ENCODE measurements at places on chromosomes 2 and 18.

DNA sequence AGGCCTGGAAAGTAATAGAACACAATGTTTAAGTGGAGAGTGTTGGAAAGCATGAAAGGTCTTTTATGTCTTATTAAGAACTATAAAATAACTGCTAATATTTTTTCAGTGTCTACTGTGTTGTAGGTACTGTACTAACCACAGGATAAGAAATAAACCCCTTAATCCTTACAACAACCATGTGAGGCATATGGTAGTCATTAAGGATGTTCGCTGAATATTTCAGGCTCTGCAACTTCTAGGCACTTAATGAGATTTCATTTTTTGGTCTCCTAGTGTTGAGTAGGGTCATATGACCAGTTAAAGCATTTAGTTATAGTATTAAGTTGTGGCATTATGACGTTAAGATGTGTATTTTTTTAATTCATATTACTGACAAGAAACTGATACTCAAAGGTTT is 346.6 kb upstream of the KCNH7 start:
- DNase-seq, result no peak

- no peak for DNase-seq
These were observed 39.8 kb upstream of the ALPP start for GRCh38 chr2:232338759-232339106.

DNA sequence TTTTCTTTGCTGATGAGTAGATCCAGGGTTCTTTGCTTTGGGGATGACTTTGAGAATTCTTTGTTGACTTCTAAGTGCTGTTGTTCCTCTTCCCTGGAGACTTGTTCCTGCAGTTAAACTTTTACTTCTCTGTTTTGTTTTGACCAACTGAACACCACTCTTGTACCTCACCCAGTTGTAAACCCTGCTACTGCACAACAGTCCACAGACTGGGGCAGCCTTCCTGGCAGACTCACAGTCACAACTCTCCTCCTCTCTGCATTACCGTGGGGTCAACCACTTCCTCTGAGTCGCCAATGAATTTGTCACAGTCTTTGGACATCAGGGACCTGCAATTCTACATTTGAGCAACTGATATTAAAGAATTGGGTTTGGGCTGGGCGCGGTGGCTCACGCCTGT is 3.8 kb upstream of the SLC8A1 start:
- DNase-seq, result no peak

- DNase-seq, result no peak
These were observed 1.1 kb downstream of the DIPK1C start for GRCh38 chr18:74456017-74456348.

DNA sequence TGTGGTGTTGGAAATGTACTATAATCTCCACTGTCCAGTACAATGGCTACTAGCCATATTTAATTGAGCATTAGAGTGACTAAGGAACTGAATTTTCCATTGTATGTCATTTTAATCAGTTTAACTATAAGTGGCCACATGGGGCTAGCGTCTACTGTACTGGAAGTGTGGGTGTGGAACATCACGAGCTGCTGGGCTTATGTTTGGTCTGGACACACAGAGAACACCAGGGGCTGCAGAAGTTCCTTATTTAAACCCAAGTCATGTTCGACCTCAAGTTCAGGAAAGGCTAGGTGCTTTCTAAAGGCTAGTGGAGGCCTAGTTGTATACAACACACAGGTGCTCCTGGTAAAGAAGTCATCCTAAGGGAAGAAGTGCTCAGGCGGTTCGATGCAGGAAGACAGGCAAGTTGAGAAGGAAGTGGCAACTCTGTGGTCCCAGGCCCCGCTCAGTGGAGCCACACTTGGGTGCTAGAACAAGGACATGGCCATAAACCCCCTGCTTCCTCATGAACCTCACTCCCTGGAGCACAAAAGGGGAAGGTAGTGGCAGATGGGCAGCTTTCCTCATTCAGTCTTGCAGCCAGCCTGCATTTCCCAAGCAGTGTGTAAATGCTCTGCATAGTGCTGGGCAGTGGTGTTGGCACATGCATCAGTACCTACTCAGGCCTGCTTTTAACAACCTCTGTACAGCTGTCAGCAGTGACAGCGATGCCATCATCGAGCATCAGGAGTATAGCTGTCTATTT is 13.3 kb downstream of the LGALSL start:
- no peak for DNase-seq
